Lung (tissue), 17 donors: ENCODE measurements at places on chromosomes 11 and 22.

GRCh38 chr11:71370895-71371673, 77.1 kb downstream of the DHCR7 start:
- H3K27ac ChIP-seq: no peak overlapping the region
- no peak overlapping the region for H3K4me3 ChIP-seq
- no peak for DNase-seq
- H3K36me3 ChIP-seq: no peaks in the 10 kb centered on the region

GRCh38 chr11:78737891-78738290, 163.2 kb upstream of the NARS2 start:
- peaks cover 6% of the 10 kb centered on the region for H3K4me1 ChIP-seq
- no peak for DNase-seq
- H3K27me3 ChIP-seq: no peaks in the 10 kb centered on the region
- H3K36me3 ChIP-seq: no peaks in the 10 kb centered on the region

- H3K27ac ChIP-seq: no peak overlapping the region
- no peak overlapping the region for H3K4me3 ChIP-seq
- H3K36me3 ChIP-seq: peaks cover 19% of the 10 kb centered on the region
- no peaks in the 10 kb centered on the region for H3K27me3 ChIP-seq
Observed at GRCh38 chr11:44133335-44133946, 38.0 kb downstream of the EXT2 start.

GRCh38 chr11:72685560-72686480, 11.6 kb upstream of the PDE2A start:
- H3K27ac ChIP-seq: peak overlapping the region; percentile 24
- H3K36me3 ChIP-seq: peaks cover 16% of the 10 kb centered on the region
- H3K27me3 ChIP-seq: no peaks in the 10 kb centered on the region
- no peak overlapping the region for H3K4me3 ChIP-seq

DNA sequence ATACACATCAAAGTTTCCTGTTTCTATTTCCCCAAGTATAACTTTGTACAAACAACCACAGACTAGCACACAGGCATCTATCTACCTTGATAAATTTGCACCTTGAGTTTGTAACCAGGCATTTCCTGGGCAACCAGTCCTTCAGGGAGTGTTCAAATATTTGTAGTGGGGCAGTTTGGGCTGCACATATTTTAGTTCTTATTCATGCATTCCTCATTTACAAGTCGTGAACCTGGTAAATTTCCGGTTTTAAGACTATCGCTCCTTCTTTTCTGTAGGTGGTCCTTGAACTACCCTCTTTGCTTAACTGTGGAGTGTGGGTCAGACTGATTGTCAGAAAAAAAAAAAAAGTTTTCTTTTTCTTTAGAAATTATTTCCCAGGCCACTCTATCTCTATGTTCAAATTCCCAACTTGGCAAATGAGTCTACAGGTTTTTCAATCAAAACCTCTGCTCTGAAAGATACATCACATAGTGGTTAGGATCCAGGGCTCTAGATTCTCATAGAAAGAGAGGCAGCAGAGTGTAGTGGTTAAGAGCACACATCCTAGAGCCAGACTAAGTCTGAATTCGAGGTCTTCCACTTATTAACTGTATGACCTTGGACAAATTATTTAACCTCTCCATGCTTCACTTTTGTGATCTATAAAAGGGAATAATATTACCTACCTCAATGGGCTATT, 201.5 kb downstream of the SOX6 start:
- peak; percentile 51 for DNase-seq
- no peak overlapping the region for H3K4me3 ChIP-seq
- no peaks in the 10 kb centered on the region for H3K36me3 ChIP-seq

- peak; percentile 87 for DNase-seq
- H3K4me1 ChIP-seq: peaks cover 17% of the 10 kb centered on the region
- H3K36me3 ChIP-seq: peaks cover 47% of the 10 kb centered on the region
Observed at GRCh38 chr11:65506772-65507505, 8.1 kb downstream of the MALAT1 start.

DNA sequence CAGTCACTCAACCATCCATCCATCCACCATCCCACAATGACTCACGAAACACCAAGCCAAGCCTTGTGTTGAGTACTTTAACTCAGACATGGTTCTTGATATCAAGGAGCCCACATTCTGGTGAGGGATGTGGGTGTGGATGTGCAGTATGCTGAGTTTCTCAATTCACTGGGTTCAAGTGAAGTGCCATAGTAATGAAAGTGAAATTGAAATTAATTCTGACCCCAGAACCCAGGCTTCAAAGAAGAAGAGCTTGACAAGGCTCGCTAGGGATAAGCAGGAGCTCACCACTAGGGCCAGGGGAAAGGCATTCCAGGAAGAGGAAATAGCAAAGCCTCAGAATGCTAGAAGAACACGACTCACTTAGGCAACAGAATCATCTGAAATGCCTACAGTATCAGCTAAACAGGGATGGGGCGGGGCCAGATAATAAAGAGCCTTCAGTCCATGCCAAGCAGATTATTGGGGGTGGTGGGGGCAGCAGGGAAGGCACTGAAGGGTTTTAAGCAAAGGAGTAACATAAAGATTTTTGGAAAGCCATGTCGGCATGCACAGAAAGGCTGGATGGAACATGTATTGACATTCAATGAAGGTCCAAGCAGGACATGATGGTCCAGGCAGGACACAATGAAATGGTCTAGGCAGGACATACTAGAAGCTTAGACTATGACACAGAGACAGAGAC, 37.2 kb downstream of the RTL6 start:
- H3K4me1 ChIP-seq: no peaks in the 10 kb centered on the region
- no peak for DNase-seq
- no peak overlapping the region for H3K4me3 ChIP-seq
- no peaks in the 10 kb centered on the region for H3K36me3 ChIP-seq
- no peaks in the 10 kb centered on the region for H3K27me3 ChIP-seq
- no peak overlapping the region for H3K27ac ChIP-seq
